ENCODE measurements at places on chromosomes 1 and 21.

GRCh38 chr1:236887081-236887480 is 92.0 kb downstream of the MTR start:
- H3K27ac ChIP-seq, result no peak overlapping the region
- DNase-seq, result no peak
- peaks cover 3% of the 10 kb centered on the region for H3K36me3 ChIP-seq
- H3K27me3 ChIP-seq, result no peaks in the 10 kb centered on the region

- H3K27ac ChIP-seq, result no peak overlapping the region
- no peak for DNase-seq
- H3K4me1 ChIP-seq, result no peaks in the 10 kb centered on the region
- H3K36me3 ChIP-seq, result no peaks in the 10 kb centered on the region
- H3K27me3 ChIP-seq, result no peaks in the 10 kb centered on the region
Observed at GRCh38 chr1:90711696-90712095, 5.4 kb downstream of the BARHL2 start.

DNA sequence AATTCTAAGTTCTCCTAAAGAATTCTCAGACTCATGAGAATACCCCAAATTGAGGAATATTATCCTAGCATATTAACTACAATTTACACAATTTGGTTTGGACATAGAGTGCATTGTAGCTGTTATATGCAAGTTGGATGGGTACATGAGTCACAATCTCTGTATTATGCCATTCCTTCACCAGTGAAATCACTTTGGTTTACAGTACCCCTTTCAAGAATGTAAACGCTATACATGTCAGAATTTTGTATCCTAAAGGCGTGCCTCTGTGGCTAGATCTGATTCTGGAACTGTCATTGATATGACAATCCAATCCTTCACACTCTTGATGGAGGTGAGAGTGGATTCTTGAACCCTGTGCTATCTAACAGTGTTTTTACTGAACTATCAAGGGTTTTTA is 6.7 kb upstream of the IL10RB start:
- peaks cover 4% of the 10 kb centered on the region for H3K36me3 ChIP-seq
- no peak for DNase-seq
- no peak overlapping the region for H3K4me3 ChIP-seq

DNA sequence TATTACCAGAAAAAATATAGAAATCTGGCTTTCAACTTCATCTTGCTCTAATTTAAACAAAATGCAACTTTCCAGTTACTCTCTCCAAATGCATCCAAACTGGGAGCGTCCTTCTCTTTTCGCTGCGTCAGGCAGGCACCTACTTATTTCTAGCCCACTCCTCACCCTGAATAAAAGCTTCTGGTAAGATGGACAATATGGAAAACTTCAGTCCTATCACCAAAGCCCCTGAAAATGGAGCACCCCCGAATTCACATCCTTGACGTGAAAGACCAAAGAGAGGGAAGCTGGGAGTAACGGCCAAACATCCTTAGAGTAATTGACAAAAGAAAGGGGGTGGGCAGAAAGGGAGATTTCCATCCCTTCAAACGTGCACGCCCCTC is 5.5 kb upstream of the PROX1 start:
- no peak overlapping the region for H3K4me3 ChIP-seq
- H3K36me3 ChIP-seq, result no peaks in the 10 kb centered on the region
- no peaks in the 10 kb centered on the region for H3K27me3 ChIP-seq
- no peaks in the 10 kb centered on the region for H3K4me1 ChIP-seq
- no peak overlapping the region for H3K27ac ChIP-seq
- no peak for DNase-seq

- no peaks in the 10 kb centered on the region for H3K36me3 ChIP-seq
- H3K4me3 ChIP-seq, result no peak overlapping the region
- H3K4me1 ChIP-seq, result no peaks in the 10 kb centered on the region
- H3K27me3 ChIP-seq, result no peaks in the 10 kb centered on the region
Observed at GRCh38 chr1:156677616-156678596, 699 bp upstream of the NES start.

DNA sequence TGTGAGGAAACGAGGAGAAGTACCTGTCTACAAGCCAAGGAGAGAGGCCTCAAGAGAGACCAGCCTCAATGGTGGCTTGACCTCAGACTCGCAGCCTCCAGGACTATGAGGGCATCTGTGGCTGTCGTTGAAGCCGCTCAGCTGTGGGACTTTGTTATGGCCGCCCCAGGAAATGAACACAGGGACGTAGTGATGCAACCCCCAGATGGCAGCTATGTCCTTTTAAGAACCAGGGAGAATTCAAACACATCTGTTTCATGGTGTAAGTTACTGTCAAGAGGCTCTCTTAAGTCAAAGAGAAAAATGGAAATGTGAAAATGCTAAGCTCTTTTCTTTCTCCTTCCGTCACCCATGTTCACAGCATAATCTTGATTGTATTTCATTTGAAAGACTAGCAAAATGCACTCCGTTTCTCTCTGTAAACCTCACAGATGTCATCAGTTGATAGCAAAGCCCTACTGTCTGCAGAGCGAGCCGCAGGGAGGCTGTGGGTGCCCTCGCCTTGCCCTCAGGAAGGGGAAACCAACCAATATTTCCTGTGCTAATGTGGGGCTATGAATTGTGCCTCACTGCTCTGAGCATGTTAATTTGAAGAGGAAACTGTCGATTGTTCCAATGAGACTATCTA is 21.3 kb downstream of the UBASH3A start:
- H3K27me3 ChIP-seq, result no peaks in the 10 kb centered on the region
- H3K4me3 ChIP-seq, result no peak overlapping the region
- H3K27ac ChIP-seq, result no peak overlapping the region
- no peak for DNase-seq

DNA sequence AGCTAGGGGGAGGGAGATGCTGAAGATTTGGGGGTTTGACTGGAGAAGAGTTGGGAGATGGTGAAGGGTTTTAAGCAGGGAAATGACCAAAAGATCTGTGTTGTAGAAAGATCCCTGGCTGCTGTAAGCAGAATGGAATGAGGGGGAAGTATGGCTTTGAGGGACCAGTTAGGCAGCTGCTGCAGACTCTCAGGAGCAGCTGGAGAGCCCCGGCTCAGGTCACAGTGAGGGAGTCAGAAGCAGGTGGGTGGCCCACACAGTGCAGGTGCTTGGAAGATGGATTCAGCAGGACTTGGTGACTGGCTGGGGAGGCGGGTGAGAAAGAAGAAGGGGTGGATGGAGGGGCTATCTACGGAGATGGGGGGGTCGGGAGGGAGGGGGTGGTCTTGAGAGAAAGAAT is 35.7 kb downstream of the EDN2 start:
- no peaks in the 10 kb centered on the region for H3K4me1 ChIP-seq
- no peak for DNase-seq
- no peak overlapping the region for H3K4me3 ChIP-seq
- no peak overlapping the region for H3K27ac ChIP-seq

DNA sequence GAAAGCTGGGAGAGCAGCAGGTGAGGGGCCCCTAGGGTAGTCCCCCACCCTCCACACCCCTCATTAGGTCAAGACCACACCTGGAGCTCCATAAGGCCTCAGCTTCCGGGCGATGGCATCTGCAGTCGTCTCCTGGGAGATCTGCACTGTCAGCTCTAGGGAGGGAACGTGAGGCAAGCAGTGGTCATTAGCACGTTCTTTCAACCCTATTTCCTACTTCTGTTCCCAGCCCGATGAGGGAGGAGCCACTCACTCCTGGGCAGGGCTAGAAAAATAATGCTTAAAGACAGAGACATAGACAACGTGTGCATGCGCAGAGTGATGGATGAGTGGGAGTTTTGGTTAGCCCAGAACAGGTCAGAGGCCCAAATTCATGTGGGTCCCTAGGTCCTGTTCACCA is 9.7 kb downstream of the KDF1 start:
- DNase-seq, result no peak
- H3K27me3 ChIP-seq, result no peaks in the 10 kb centered on the region
- H3K27ac ChIP-seq, result no peak overlapping the region
- no peak overlapping the region for H3K4me3 ChIP-seq
- H3K4me1 ChIP-seq, result no peaks in the 10 kb centered on the region

DNA sequence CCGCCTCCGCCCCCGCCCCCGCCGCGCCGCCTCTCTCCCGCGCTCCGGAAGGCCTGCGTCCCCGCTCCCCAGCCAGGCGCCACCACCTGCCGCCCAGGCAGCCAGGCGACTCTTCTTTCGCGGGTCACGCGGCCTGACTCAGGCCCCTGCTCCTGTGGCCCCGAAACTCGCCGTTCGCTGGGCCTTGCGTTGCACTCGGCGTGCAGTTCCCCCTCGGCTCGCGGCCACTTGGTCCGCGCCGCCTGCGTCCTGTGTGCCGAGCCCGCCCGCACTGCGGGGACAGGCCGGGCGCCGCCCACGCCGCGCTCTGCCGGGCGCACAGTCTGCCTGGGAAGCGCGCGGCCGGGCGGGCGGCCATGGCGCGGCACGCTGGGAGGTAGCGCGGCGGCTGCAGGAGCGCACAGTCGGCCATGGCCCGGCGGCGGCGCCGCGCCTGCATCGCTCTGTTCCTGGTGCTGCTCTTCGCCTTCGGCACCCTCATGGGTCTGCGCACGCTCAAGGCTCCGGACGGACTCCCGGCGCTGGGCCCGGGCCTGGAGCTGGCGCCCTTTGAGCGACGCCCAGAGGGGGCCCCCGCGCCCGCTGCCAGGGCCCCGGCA is at the start of gene MANEAL:
Gene MANEAL, plus strand, starts transcription at position 75 of the 599 bp plus-strand sequence. Its CDS starts 336 bp downstream, at position 411.
- H3K27ac ChIP-seq, result no peak within 1 kb of the TSS
- DNase-seq, result peak; percentile 58
- H3K27me3 ChIP-seq, result no peaks in the 10 kb centered on the region
- no peaks in the 10 kb centered on the region for H3K36me3 ChIP-seq
- H3K4me3 ChIP-seq, result peak within 1 kb of the TSS; percentile 71

DNA sequence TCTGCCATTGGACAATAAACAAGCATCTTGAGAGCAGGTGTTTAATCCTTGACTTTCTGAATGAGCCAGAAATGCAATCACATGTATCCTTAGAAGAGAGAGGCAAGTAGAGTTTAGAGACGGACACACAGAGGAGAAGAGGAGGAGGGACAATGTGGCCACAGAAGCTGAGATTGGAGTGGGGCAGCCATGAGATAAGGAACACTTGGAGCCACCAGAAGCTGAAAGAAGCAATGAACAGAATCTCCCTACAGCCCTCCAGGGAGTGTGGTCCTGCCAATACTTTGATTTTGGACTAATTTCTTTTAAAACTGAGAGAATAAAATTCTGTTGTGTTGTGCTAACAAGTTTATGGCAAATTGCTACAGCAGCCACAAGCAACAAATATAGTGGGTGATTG is 141.0 kb downstream of the ATP6V1G3 start:
- H3K27ac ChIP-seq, result no peak overlapping the region
- no peak overlapping the region for H3K4me3 ChIP-seq
- no peaks in the 10 kb centered on the region for H3K36me3 ChIP-seq
- H3K27me3 ChIP-seq, result no peaks in the 10 kb centered on the region
- no peaks in the 10 kb centered on the region for H3K4me1 ChIP-seq

GRCh38 chr1:40183055-40183710 is 22.0 kb downstream of the RLF start:
- H3K36me3 ChIP-seq, result no peaks in the 10 kb centered on the region
- no peak for DNase-seq
- no peak overlapping the region for H3K4me3 ChIP-seq

GRCh38 chr1:44602634-44603628 is 71.3 kb downstream of the TMEM53 start:
- H3K27me3 ChIP-seq, result no peaks in the 10 kb centered on the region
- no peaks in the 10 kb centered on the region for H3K4me1 ChIP-seq
- H3K36me3 ChIP-seq, result no peaks in the 10 kb centered on the region
- H3K4me3 ChIP-seq, result no peak overlapping the region
- DNase-seq, result peak; percentile 67

- no peaks in the 10 kb centered on the region for H3K36me3 ChIP-seq
- no peak for DNase-seq
- no peak overlapping the region for H3K27ac ChIP-seq
- H3K4me3 ChIP-seq, result no peak overlapping the region
Observed at GRCh38 chr1:178075333-178075732, 18.6 kb upstream of the RASAL2 start.

DNA sequence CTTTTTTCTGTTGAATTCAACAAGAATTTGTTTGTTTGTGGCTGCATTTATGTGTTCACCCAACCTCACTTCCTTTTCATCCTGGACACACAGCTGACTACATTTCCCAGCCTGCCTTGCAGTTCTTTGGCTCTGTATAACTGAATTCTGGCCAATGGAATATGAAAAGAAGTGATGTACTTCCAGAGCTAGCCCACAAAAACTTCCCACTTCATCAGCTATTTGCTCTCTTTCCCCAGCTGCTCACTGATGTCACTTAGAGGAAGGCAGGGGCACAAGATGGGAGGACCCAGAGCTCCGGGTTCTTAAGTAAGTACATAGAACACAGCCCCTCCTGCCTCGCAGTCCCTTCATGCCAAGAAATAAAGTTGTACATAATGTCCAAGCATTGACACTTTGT is 235.0 kb upstream of the FGGY start:
- H3K4me3 ChIP-seq, result peak overlapping the region; percentile 67
- peak; percentile 83 for DNase-seq
- H3K27ac ChIP-seq, result peak overlapping the region; percentile 61
- H3K36me3 ChIP-seq, result no peaks in the 10 kb centered on the region

DNA sequence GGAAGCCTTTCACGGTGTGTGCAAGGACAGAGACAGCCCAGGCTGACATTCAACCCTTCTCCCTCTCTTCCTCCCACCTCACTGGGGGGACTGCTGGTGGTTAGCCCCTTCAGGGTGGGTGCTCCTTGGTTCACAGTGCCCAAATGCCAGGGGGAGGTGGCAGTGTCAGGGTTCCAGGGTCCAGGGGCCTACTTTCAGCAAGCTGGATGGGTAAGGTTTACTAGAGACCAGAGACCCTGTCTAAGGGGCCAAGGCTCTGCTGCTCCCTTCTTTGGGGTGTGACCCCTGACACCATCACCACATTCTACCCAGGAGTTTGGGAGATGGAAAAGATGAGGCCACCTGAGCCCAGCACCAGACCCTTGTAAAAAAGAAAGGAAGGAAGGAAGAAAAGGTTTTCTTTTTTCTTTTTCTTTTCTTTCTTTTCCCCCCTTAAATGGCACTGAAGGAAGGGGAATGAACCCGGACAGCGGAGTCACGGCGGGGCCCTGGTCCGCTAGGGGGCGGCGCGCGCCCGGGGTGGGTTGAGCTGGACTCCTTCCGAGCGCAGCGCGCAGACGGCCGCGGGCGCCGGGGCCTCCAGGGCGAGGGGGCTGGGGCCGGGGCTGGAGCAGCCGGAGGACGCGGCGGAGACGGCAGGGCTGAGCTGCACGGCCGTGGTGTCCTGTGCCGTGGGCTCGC is 18.8 kb downstream of the KNCN start:
- peak; percentile 93 for DNase-seq
- H3K36me3 ChIP-seq, result no peaks in the 10 kb centered on the region

- no peak for DNase-seq
- no peaks in the 10 kb centered on the region for H3K36me3 ChIP-seq
- H3K27me3 ChIP-seq, result no peaks in the 10 kb centered on the region
- no peak overlapping the region for H3K4me3 ChIP-seq
- no peaks in the 10 kb centered on the region for H3K4me1 ChIP-seq
- H3K27ac ChIP-seq, result no peak overlapping the region
Observed at GRCh38 chr1:69613414-69613813, 45.7 kb downstream of the LRRC7 start.

DNA sequence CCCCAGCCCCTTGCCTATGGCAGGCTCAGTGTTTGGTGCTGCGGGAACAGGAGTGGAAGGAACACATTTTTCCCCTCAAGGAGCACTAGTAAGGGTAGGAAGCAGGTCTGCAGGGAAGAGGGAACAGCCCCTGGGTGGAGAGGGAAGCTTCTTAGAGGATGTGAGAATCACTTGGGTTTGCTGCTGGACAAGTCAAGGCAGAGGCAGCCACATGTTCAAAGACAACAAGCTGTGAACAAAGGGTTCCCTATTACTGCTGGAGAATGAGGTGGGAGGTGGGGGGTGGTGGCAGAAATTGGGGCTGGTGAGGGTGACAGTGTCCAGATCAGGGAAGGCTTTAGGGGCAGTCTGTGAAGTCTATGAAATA is 24.8 kb upstream of the CITED4 start:
- no peak overlapping the region for H3K4me3 ChIP-seq
- H3K27ac ChIP-seq, result no peak overlapping the region
- no peak for DNase-seq
- no peaks in the 10 kb centered on the region for H3K27me3 ChIP-seq
- no peaks in the 10 kb centered on the region for H3K36me3 ChIP-seq
